ENCODE measurements at places on chromosomes 1 and 21. TPM values are rescaled to one million over a fixed set of nuclear protein-coding genes. Genes with fewer than 3 reads are reported as not detected.

The HSPB7 gene
- total RNA-seq: not detected

The ADCY10 gene
- 0.05 TPM for total RNA-seq

The REN gene
- total RNA-seq: not detected

The TLR5 gene
- total RNA-seq: 0.48 TPM

The CHODL gene
- not detected for total RNA-seq

The PRDM2 gene
- 41.7 TPM for total RNA-seq

The WLS gene
- total RNA-seq: not detected

- no peak overlapping the region for H3K4me3 ChIP-seq
- no peaks in the 10 kb centered on the region for H3K4me1 ChIP-seq
- no peaks in the 10 kb centered on the region for H3K27me3 ChIP-seq
These were observed 8.1 kb downstream of the POFUT2 start for GRCh38 chr21:45279446-45280177.

- no peaks in the 10 kb centered on the region for H3K27me3 ChIP-seq
- peaks cover 46% of the 10 kb centered on the region for H3K36me3 ChIP-seq
- peak overlapping the region; percentile 86 for H3K27ac ChIP-seq
- no peak overlapping the region for H3K4me3 ChIP-seq
- peak; percentile 56 for DNase-seq
These were observed 7.5 kb downstream of the S100A11 start for GRCh38 chr1:152029144-152029928.

DNA sequence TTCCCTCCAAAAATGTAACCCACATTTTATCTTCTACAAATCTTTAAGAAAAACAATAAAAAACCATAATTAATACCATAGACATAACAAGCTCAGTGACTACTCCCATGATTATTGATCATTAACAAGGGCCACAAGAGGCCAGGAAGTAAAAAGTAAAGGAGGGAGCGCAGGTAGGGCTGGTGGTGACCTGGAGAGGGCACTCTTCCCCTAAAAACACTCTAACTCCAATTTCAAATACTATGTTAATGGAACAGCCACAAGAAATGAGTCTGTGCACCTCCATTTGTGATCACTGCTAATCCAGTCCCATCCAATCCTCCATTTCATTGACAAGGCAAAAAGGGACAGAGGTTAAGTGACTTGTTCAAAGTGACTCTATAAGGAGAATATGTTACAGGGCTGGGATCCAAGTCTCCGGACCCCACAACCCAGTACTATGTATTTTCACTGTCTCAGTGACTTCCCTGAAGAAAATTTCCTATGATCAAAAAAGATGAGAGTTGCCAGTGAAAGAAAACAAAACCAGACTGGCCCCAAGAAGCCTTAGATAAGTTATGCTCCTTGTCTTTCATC, 41.2 kb upstream of the CFAP298 start:
- no peak overlapping the region for H3K4me3 ChIP-seq
- H3K27ac ChIP-seq: no peak overlapping the region
- H3K4me1 ChIP-seq: peaks cover 8% of the 10 kb centered on the region
- DNase-seq: peak; percentile 44
- peaks cover 11% of the 10 kb centered on the region for H3K36me3 ChIP-seq

Measured in activated CD4-positive, alpha-beta memory T cell treated with anti-CD3 and anti-CD28 coated beads for 36 hours (primary cell).